CD4-positive, alpha-beta T cell treated with Interleukin-2 at 100 ng/mL for 4 hours (primary cell): ENCODE measurements at places on chromosomes 11 and 22.
A peak's percentile ranks its signal among the peaks of the same experiment; 100 is the strongest.

GRCh38 chr11:57477507-57478189 lies 17.3 kb downstream of the RTN4RL2 start:
- DNase-seq = no peak

- no peak for DNase-seq
These were observed 9.9 kb upstream of the RASD2 start for GRCh38 chr22:35530700-35531099.

DNA sequence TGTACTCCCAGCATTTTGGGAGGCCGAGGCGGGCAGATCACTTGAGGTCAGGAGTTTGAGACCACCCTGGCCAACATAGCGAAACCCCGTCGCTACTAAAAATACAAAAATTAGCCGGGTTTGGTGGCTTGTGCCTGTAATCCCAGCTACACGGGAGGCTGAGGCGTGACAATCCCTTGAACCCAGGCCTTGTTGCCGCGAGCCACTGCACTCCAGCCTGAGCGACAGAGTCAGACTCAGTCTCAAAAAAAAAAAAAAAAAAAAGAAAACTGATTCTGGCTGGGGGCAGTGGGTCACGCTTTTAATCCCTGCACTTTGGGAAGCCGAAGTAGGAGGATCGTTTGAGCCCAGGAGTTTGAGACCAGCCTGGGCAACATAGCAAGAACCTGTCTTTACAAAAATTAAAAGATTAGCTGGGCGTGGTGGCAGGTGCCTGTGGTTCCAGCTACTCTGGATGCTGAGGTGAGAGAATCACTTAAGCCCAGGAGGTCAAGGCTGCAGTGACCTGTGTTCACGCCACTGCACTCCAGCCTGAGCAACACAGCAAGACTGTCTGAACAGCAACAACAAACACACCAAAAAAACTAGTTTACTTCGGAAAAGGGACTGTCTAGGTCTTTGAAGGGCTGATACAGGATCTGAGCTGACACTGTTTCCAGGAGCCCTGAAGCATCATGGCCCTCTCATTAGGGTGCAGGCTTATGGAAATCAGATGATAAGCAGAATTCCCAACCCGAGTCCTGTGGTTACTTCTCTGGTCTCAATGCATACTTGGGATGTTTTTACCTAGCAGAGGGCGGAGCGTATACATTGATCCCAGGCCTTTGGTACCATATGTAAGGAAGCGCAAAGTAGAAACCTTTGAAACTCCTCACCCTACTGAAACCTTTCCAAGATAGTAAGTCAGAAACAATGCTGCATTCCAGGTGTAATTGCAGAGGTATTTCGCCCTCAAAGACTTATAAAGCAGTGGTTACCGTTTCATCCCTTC lies 1.8 kb upstream of the CHKB start:
- DNase-seq = no peak

GRCh38 chr22:42770941-42771647 lies 50.4 kb upstream of the A4GALT start:
- no peak for DNase-seq

DNA sequence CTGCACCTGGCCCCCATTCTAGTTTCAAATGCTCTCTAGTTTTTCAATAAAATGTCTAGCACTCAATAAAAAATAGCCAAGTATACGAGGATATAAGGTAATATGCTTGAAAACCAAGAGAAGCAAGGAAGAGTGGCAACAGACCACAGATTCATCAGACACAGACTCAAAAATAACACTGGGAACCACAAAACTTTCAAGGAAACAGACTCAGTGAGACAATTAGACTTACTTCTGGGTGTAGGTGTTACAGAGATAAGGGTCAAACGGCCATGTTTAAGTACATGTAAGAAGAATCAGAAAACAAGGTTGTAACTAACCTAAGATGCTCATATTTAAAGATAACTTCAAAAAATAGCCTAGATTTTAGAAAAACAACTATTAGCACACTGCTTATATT lies 67.0 kb downstream of the TRMU start:
- DNase-seq = no peak

- DNase-seq = no peak
These were observed 151.5 kb upstream of the CTSC start for GRCh38 chr11:88489030-88489429.

GRCh38 chr11:4086575-4087353 lies 7.8 kb upstream of the RRM1 start:
- no peak for DNase-seq

DNA sequence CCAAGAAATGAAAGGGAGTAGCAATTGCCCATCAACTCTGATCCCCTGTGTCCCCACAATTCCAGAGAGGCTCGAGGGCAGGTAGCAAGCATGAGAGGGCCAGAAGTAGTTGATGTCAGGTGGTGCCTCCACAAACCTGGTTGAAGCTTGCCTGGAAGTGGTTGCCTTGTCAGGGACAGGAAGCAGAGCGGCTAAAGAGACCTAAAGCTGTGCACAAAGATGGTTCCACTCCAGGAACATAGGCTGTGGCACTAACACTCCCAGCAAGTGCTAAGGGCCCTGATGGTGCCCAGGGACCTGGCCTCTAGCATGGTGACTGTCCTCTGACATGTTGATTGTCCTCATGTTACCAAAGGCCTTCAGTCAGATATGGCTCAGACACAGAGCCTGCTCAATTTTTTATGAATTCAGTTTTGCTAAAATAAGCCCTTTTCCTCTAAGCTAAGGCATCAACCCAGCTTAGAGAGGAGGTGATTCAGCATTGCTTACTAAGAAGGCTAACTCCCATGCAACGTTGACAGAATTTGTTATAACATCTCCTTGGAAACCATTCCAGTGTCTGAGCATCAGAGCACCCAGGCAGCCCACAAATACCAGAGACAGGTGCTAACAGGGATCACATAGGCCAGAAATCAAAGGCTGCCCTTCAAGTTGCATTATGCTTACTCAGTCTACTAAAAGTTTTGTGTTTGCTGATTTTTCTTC lies 196.3 kb upstream of the ARHGAP20 start:
- no peak for DNase-seq

DNA sequence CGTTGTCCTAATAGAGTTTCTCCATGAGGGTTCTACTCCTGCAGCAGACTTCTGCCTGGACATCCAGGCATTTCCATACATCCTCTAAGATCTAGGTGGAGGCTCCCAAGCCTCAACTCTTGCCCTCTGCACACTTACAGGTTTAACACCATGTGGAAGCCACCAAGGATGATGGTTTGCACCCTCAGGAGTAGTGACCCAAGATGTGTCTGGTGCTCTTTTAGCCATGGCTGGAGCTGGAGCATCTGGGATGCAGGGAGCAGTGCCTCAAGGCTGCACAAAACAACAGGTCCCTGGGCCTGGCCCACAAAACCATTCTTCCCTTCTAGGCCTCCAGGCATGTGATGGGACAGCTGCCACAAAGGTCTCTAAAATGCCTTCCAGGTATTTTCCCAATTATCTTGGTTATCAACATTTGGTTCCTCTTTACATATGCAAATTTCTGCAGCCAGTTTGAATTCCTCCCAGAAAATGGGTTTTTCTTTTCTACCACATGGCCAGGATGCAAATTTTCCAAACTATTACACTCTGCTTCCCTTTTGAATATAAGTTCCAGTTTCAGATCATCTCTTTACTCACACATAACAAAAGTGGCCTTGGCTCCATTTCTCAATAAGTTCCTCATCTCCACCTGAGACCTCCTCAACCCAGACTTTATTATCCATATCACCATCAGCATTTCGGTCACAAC lies 69.5 kb upstream of the GNAZ start:
- DNase-seq = no peak

DNA sequence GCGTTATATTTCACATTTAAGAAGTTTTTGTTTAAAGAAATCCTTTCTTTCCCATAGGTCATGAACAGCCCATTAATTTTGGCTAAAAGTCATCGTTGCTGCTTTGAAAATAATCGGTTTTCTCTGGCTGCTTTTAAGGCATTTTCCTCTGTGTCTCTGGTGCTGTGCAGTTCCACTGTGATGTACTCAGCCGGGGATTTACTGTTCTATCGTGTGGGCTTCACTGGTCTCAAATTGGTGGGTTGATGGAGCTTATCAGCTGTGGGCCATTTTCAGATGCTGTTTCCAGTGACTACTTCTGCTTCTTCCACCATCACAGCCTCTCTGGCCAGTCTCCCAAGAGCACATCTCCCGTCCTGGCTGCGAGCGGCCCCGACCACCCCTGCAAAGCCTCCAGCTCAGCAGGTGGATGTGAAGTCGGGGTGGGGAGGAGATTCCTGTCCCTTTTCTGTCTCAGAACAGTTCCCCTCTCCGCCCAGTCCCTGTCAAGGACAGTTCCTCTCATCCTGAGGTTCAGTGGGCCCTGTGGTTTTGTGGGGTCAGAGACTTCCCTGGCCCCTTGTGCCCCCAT lies 20.3 kb downstream of the IFITM10 start:
- no peak for DNase-seq

DNA sequence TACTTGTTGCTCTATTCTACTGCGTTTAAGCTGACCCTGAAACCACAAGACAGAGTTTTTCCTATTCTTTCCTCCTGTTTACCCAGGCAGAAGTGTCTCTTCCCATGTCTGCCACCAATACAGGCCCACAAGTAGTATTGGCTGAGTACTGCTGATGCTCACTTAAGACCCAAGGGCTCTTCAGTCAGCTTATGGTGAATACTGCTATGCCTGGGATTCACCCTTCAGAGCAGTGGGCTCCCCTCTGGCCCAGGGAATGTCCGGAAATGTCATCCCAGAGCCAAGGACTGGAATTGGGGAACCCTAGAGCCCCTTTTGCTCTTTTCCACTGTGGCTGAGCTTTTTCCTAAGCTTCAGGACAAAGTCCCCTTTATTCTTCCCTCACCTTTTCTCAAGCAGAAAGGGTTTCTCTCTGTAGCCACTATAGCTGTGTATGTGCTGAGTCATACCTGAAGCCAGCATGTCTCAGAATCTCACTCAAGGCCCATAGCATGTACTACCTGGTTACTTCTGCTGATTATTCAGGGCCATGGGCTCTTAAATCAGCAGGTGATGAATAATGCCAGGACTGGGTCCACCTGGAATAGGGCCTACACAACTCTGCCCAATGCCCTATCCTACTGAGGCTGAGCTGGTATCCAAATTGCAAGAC lies 745.8 kb upstream of the ANO5 start:
- no peak for DNase-seq

DNA sequence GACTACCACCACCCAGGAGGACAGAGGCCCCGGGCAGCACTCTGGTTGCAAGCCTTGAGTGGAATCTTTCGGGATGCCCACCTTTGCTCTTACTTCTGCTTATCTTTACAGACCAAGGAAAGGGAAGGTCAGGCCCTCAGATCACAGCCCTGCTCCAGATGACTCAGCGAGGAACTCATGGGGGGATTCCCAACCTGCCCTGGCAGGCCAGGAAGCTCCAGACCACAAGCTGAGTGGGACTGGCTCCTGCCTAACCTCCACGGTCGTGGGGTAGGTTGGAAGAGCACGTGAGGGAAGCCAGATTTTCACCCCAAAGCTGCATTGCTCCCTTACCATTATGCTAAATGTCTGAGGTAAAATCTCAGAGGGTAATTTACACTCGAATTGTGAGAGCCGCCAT lies 11.8 kb downstream of the TBC1D10A start:
- peak; percentile 60 for DNase-seq

DNA sequence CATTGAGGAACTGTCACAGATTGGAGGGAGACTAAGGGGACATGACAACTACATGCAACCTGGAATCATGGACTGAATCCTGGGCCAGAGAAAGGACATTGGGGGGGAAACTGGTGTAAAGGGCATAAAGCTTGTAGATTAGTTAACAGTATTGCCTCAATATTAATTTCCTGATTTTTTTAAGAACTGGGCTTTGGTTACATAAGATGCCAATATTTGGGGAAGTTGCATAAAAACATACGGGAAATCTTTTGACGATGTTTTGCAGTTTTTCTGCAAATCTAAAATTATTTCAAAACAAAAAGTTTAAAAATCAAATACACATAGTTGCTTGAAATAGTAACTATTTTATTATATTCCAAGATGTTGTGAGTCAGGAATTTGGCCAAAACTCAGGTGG lies 2.9 kb upstream of the FOLR3 start:
- DNase-seq = no peak

DNA sequence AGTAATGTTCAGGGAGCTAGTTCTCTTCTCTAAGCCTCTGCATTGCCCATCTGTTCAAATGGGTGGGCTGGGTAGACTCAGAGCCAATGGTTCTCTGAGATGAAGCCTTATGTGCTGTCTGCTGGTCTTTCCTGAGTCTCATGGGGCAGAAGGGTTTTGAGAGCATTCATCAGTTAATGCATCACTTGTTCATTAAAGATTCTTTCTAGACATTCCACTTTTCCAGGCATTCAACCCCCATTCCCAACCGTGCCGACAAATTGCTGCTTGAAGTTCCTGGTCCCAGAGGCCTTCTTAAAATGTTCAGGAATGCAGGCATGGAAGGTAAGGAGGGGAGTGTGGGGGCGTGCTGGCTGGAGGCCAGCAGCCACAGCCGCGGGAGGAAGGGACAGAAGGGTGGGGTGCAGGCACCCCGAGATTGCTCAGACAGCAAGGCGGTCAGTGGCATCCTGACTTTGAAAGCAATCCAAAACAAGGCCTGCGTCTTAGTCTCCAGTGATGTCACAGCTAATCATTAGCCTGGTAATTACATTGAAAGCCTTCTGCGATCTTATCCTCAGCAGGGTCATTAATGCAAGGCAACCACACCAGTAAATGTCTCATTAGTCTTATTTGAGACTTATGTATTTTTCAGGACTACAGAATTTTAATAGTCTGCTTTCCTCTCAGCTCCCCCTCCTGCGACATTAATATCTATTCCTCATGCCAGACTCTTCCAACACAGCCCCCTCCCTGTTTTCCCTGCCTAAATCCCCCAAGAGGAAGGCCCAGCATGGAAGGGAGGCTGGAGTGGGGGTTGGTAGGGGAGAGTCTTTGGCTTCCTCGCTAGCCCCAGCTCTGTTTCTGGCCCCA lies 328.8 kb downstream of the MIAT start:
- DNase-seq = no peak

DNA sequence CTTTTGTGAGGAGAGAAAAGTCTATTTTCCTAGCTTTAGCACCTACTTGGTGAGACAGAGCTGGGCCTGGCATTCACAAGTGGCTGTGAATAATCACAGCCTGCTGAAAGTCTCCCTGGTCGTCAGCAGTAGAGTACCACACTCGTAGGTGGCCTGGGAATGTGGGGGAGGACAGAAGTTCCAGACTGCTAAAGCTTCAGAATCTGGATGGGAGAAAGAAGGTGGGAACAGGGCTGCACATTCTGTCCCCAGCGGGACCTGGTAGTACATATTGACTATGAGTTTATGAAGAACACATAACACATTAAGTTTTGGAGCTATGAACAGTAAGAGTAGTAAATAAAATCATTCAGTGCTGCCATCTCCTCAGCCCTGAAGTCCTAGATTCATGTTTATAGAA lies 19.0 kb upstream of the LIMK2 start:
- DNase-seq = no peak

- DNase-seq = no peak
These were observed 35.8 kb upstream of the MYOD1 start for GRCh38 chr11:17683377-17684161.
